Heart left ventricle (tissue), 16 donors: ENCODE measurements at places on chromosomes 2 and 18. TPM values are rescaled to one million over a fixed set of nuclear protein-coding genes. Genes with fewer than 3 reads are reported as not detected.

PLA2R1 gene
- 0.36 TPM for polyA plus RNA-seq

GREB1L gene
- polyA plus RNA-seq: 4.0 TPM

PAX3 gene
- not detected for polyA plus RNA-seq

ZAP70 gene
- polyA plus RNA-seq: 0.65 TPM

ASXL3 gene
- 0.69 TPM for polyA plus RNA-seq

OSR1 gene
- polyA plus RNA-seq: 3.5 TPM

FHOD3 gene
- 204 TPM for polyA plus RNA-seq

SLC5A7 gene
- not detected for polyA plus RNA-seq

CYTIP gene
- 0.38 TPM for polyA plus RNA-seq

IL1RN gene
- 0.60 TPM for polyA plus RNA-seq

PPIL3 gene
- polyA plus RNA-seq: 12.3 TPM

TEX51 gene
- polyA plus RNA-seq: not detected

RIT2 gene
- not detected for polyA plus RNA-seq

FER1L5 gene
- polyA plus RNA-seq: 0.01 TPM

HSPD1 gene
- 246 TPM for polyA plus RNA-seq

DSG2 gene
- 21.9 TPM for polyA plus RNA-seq

WDR75 gene
- polyA plus RNA-seq: 10.6 TPM

LRP2 gene
- 0.01 TPM for polyA plus RNA-seq

BCL2 gene
- 2.9 TPM for polyA plus RNA-seq

ZNF396 gene
- 0.19 TPM for polyA plus RNA-seq

WIPF1 gene
- polyA plus RNA-seq: 12.3 TPM

ARHGAP15 gene
- 3.1 TPM for polyA plus RNA-seq

NFATC1 gene
- 6.5 TPM for polyA plus RNA-seq

EPB41L3 gene
- 2.7 TPM for polyA plus RNA-seq

ALK gene
- polyA plus RNA-seq: not detected

TDRD15 gene
- polyA plus RNA-seq: not detected
